ENCODE measurements at places on chromosomes 2 and 18. TPM values are rescaled to one million over a fixed set of nuclear protein-coding genes. Genes with fewer than 3 reads are reported as not detected.

The VRK2 gene
- 72.8 TPM for total RNA-seq

The TLX2 gene
- total RNA-seq, result not detected

The NDUFB3 gene
- 81.8 TPM for total RNA-seq

The DDX18 gene
- 80.5 TPM for total RNA-seq

The GATA6 gene
- 23.8 TPM for total RNA-seq

The STK39 gene
- 16.3 TPM for total RNA-seq

The HOXD11 gene
- total RNA-seq, result not detected

The RNF144A gene
- 11.0 TPM for total RNA-seq

The C18orf54 gene
- 26.9 TPM for total RNA-seq

The HOXD9 gene
- not detected for total RNA-seq

The FBXO48 gene
- 0.72 TPM for total RNA-seq

The RAB27B gene
- 0.27 TPM for total RNA-seq

The GALR1 gene
- total RNA-seq, result not detected

The IL36A gene
- total RNA-seq, result not detected

The RAMP1 gene
- total RNA-seq, result not detected

The FLACC1 gene
- total RNA-seq, result 2.3 TPM

The LIPG gene
- 78.5 TPM for total RNA-seq

The C2orf72 gene
- under 0.01 TPM for total RNA-seq

The OR6B2 gene
- total RNA-seq, result not detected

The RUFY4 gene
- not detected for total RNA-seq

The ANKRD23 gene
- total RNA-seq, result 1.7 TPM

The SERPINB11 gene
- total RNA-seq, result not detected

The PMAIP1 gene
- total RNA-seq, result 15.7 TPM

The NCKAP1 gene
- 301 TPM for total RNA-seq

The CACNB4 gene
- 1.2 TPM for total RNA-seq

The REEP1 gene
- total RNA-seq, result 0.29 TPM

The IHH gene
- 0.13 TPM for total RNA-seq

The IL1R2 gene
- not detected for total RNA-seq

The HAAO gene
- total RNA-seq, result not detected

The ANKRD12 gene
- total RNA-seq, result 28.4 TPM
